ENCODE measurements at places on chromosomes 5 and 9. TPM values are rescaled to one million over a fixed set of nuclear protein-coding genes. Genes with fewer than 3 reads are reported as not detected.

- DNase-seq = no peak
Observed at GRCh38 chr5:95832664-95833063, 10.1 kb upstream of the GLRX start.

DNA sequence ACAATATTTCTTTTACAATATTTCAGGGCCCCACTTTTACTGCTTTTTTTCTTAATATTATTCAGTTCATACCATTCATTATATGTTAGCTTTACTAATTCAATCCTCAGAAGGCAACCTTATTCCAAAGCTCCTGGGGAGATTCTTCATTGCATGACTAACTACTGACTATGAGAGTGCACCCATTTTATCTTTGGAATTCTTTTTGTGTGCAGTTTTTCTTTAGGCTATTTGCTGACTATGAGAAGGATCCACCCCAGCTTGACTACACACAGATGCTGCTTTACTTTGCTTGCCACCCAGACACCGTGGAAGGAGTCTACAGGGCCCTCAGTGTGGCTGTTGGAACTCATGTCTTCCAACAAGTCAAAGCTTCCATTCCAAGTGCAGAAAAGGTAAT lies 56.9 kb upstream of the IL7R start:
- DNase-seq = no peak

DNA sequence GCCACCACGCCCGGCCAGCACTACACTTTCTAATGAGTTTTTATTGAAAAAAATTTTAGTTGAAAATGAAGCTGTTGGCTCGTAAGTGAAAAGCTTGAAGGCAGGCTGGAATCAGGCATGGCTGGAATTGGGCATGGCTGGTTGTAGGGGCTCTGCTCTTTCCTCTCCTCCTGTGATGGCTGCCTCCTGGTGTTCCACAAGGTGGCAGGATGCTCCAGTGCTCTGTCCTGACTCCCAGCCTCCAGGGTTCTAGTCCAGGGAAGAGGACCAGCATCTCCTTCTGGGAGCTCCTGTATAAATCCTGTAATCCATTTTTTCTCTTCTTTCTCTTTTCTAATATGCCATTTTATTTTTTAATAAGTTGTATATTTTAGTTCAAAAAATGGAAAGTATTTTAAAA lies 57.2 kb upstream of the DHFR start:
- DNase-seq = no peak

ZNG1A gene
- 41.5 TPM for total RNA-seq

ROPN1L gene
- total RNA-seq = not detected

GRCh38 chr9:135526089-135526729 lies 5.0 kb downstream of the LCN1 start:
- DNase-seq = no peak

- DNase-seq = no peak
Observed at GRCh38 chr9:81071108-81071507, 618.2 kb downstream of the TLE1 start.

DNA sequence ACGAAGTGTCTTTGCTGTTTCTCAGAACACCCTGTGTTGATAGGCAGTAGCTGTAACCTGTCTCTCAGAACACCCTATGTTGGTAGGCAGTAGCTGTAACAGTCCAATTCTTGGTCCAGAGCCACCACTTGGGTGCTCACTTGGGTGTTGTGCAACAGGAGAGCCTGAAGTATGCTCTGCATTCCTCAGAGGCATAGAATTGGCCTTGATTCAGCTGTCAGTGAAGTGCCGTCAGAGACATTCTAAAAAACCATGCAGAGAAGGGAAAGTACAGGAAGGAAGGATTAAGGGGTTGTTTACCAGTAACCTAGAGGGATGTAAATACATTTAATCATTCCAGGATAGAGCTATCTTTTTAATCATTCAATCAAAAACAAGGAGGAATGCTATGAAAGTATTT lies 231.2 kb downstream of the ARRDC3 start:
- no peak for DNase-seq

DNA sequence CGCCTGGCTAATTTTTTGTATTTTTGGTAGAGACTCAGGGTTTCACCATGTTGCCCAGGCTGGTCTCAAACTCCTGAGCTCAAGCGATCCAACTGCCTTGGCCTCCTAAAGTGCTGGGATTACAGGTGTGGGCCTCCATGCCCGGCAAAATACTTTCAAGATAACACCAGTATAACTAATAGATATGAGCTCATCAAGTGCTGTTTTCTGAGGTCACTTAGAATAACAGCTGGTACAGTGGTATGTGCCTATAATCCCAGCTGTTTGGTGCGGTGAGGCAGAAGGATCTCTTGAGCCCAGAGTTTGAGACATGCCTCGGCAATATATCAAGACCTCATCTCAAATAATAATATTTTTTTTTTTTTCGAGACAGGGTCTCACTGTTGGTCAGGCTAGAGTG lies 30.5 kb upstream of the CREBRF start:
- no peak for DNase-seq

SHC3 gene
- not detected for total RNA-seq

DNA sequence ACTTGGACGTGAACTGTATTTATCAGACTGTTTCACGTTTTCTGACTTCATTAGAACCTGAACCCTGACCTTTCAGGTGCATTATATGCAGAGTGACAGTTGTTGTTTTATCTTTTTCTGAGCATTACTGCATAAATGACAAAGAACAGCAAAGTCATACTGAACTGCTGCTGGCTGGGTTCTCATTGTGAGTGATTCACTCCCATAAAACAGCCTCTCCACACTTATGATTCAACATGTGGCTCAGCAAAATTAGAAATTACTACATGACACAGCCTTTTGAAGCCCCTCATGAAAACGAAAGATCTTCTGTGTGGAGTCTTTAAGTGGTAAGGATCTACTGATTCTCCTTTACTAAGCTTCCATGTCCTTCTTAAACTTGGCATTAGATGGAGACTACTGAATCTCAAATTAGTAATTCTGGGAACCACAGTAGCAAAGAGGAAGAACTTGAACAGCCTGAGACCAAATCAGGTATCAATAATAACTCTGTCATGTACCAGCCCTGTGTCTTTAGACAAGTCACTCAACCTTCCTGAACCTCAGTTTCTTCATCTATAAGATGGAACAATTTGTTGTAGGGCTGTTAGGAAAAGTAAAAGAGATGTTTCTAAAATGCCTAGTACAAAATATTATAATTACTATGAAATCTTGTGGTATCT lies 172.3 kb upstream of the GNA14 start:
- no peak for DNase-seq

IL33 gene
- not detected for total RNA-seq

C5orf34 gene
- total RNA-seq = 24.2 TPM

DNA sequence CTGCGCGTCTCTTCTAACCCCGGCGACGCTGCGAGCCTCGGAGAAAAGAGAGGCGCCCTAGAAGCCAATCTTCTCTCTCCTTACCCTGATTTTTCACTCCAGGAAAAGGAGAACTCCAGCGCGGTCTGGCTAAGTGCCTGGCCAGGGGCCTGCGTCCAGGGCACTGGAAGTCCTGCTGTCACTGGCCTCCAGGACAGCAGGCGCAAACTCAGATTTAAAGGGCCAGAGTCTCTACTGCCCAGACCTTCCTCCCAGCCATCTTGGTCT lies 553 bp upstream of the FOXB2 start:
- DNase-seq = no peak

DNA sequence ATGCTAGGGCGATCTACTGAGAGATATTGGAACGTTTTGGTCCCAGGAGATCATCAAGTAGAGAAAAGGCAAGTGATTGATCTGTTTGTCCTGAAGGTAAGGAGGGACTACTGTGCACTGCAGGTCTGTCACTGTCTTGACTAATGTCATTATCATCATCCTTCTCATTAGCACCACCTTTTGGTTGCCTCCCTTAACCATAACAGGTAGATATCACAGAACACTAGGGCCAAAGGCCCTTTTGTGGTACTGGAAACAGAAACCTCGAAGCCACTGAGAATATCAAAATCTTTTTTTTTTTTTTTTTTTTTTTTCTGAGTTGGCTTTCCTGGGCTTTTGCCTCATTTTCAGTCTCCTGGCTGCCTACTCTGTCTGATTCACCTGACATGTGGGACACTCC lies 134.0 kb downstream of the KCTD16 start:
- no peak for DNase-seq

DNA sequence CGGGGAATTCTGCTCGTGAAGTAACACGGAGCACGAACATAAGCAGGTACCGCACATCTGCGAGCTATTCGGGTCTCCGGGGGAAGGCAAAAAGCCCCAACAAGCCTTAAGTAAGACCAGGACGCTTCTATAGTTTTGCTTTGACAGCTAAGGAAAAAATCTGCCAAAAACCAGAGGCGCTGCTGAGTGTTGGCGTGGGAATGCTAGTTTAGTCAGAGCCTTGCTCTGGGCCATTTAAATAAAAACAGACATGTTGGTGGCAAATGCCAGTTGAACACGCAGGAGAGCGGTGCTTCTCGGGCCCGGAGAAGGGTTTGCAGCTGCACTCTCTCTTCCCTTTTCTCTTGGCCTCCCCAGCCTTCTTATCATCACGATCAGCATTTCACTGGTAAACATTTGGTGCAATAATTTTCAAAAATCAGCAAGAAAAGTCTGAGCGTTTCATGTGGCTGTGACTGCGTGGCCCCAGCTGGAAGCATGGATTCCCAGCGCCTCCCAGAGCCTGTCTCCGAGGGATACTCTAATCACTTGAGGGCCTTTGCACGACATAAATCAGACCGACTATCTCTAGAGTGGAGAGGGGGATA lies 6.4 kb upstream of the NOTCH1 start:
- no peak for DNase-seq

MARCOL gene
- not detected for total RNA-seq

- DNase-seq = no peak
Observed at GRCh38 chr5:176646049-176646706, 1.1 kb upstream of the TSPAN17 start.

- no peak for DNase-seq
Observed at GRCh38 chr9:123063177-123063598, 29.7 kb downstream of the GPR21 start.

- no peak for DNase-seq
Observed at GRCh38 chr9:21533597-21533996, 51.5 kb upstream of the IFNE start.

EHMT1 gene
- 80.4 TPM for total RNA-seq

- no peak for DNase-seq
Observed at GRCh38 chr5:93421468-93421867, 159.6 kb downstream of the NR2F1-AS1 start.

- DNase-seq = no peak
Observed at GRCh38 chr9:36985061-36985768, 48.9 kb downstream of the PAX5 start.

UGT3A2 gene
- total RNA-seq = 0.41 TPM

PCDHGA5 gene
- not detected for total RNA-seq

TAF11L9 gene
- total RNA-seq = not detected

DNA sequence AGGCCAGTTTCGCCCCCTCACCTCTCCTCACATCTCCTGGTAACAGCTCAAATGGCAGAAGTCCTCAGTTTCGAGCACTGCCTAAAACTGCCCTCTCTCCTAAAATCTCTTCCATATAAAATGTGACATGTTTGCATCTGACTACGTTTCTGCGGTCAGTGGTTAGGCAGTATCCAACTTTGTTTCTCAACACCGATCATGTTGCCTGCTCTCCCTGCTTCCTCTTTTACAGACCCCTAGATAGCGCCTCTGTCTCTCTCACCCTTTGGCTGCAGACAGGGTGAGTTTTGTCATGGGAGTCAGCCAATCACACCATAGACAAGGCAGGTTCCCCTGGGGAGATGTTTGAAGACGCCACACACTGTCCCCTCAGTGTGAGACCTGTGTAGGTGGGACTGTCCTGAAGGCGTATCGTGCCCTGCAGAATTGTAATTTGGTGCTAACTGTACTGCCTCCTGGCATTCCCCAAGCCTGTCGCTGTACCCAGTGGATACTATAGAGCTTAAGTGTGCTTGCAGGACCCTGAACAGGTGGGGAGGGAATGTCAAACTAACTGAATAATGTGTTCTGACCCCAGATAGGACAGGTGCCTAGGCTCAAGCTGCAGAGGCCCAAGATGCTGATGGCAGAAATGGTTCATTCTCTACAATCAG lies 1.1 kb downstream of the HEXB start:
- DNase-seq = no peak

- no peak for DNase-seq
Observed at GRCh38 chr9:135008416-135008815, 79.1 kb upstream of the OLFM1 start.

ZCCHC9 gene
- total RNA-seq = 27.6 TPM

CXCL14 gene
- total RNA-seq = not detected

- DNase-seq = no peak
Observed at GRCh38 chr9:79049371-79049770, 522.4 kb upstream of the TLE4 start.

DNA sequence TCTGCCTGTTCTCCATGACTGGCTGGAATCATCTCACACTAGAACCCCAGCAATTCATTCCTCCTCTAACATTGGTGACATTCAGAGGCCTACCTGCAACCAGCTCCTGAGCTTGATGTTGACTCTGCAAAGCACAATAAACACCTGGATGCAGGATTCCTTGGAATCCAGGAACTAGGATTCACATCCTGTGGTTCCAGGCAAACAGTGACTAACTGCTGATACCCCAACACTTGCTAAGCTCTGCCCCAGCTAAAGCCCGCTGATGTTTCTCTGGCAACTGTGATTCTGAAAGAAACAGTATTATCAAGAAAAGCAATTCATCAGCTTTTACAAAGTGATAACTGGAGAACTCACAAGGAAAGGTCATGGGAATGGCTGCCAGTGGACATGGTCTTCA lies 29.2 kb downstream of the SUSD1 start:
- no peak for DNase-seq

FST gene
- total RNA-seq = 0.18 TPM

- no peak for DNase-seq
Observed at GRCh38 chr5:129384736-129385135, 75.4 kb upstream of the ADAMTS19 start.

DNA sequence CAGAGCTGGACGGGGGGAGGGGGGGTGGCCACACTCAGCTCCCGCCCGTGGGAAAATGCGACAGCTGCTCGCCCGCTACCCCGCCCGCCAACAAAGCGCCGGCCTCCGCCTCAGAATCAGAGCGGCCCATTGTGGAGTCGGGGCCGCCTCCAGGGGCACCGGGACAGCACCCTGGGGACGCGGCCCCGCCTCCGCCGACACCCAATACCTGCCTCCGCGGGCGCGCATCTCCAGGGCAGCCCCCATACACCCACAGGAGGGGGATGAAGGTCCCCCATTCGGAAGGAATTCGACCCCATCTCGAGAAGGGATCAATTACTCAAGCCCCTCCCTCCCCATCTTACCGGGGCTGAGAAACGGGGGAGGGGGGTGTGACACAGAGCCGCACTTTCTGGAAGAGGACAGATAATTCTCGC lies 1.3 kb downstream of the NOTCH1 start:
- DNase-seq = peak; percentile 83

GRCh38 chr9:132894346-132894745 lies 15.6 kb downstream of the SPACA9 start:
- DNase-seq = no peak

ERAP2 gene
- 87.8 TPM for total RNA-seq

CNTNAP3B gene
- total RNA-seq = not detected

GOLM1 gene
- total RNA-seq = 0.87 TPM

- DNase-seq = no peak
Observed at GRCh38 chr9:98172604-98173003, 19.8 kb downstream of the CORO2A start.

- DNase-seq = no peak
Observed at GRCh38 chr9:112970939-112971338, 41.1 kb downstream of the ZNF883 start.
